ENCODE measurements at places on chromosomes 3 and 15.

DNA sequence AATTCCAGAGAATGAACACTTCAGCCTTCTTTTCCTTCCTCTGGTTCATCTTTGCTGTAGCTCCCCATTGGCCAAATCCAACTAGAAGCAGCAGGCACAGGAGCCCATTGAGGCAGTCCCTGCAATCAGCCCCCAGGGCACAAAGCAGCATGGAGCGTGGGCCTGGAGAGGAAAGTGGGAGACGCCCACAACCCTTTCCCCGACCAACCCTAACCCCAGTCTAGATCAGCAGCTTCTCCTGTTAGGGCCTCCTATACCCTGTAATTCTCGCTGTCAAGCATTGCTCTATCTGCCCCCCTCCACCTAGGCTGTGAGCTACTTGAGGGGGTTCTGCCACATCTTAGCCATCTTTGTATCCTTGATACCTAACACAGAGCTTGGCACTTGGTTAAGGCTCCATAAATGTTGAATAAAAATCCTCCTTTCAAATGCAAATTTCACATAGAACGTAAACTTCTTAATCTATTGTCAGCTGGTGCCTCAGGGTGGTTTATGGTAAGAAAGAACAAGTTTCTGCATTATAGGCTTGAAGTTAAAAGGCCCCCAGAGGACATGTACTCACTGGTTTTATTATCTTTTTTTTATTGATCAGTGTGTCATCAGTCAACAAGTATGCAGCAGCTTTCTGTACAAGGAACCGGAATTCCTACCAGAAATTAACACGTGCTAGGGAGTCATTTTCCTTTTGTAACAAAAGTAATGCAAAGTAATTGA is 97.9 kb upstream of the PFN2 start:
- DNase-seq, result no peak

DNA sequence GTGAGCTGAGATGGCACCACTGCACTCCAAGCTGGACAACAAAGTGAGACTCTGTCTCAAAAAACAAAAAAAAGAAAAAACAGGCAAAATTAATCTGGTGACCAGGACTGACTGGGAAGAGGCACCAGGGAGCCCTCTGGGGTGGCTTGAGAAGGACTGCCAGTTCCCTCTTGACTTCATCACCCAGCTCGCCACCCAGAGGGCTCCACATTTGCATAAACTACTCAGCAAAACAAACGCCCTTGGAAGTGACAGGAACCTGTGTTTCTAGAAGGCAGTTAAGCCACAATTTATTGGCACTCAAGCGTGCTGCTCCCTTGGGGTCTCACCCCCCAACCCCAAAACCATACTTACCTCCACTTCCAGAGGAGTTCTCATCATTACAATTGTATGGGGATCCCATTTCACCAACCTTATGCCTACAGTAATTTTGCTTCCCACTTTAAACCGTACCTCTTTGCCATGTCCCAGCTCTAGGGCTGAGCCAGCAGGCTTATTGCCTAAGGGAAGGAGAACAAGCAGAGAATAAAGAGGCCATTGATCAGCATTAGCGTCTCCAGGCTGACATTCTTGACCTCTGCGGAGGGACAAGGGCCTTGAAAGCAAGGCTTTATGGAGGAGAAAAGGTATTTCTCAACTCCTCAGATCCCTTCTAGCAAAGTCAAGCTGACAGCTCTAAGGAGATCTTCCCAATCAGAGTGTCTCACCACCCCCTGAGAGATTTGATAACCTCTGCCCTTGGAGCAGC is 357.4 kb downstream of the SHQ1 start:
- no peak for DNase-seq

DNA sequence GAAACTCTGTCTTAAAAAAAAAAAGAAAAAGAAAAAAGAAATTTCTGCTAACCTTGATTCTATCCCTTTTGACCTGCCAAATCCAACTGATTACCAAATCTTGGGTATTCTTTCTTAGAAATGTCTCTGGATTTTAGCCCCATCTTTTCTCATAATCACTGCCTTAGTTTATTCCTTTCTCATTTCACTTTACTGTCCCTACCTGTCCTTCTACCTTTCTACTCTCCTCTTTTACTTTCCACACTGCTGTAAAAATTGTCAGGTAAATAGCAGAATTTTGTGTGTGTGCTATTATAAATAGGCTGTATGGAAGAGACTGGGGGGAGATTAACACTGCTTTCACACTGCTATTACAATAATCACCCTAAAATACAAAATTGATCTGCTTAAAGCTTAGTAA is 16.7 kb downstream of the PIK3CA start:
- DNase-seq, result no peak

GRCh38 chr3:192413461-192413860 is 313.9 kb downstream of the FGF12 start:
- no peak for DNase-seq

DNA sequence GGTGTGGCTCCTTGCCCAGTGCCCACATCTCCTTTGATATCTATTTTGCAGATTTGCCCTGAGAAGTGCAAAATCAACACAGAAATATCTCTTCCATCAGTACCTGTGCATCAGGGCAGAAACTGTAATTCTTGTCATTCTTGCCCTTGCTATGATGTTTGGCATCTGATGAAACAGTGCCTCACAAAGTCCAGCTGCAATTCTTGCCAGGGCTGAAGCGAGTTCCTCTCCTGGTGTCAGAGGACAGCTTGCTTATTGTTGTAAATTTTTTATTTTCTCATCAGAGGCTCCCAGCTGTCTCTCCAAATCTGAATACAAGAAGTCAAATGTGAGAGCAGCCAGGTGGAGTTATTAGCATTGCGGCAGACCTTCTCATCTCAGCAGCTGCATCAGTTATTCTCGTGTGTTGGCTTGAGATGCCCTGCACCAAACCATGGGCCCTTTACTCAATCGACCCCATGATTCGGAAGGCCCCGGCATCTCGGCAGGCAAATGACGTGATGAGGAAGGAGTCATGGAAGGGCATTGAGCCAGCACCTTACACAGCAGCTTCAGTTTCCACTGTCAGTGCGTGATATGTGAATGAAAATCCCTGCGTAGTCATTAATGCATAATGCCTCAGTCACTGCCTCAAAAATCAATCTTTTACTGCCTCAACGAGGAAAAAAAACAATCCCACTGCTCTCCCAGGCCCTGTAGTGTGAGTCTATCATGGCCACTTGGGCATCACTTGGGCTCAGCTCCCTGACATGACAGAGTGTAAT is 93.4 kb downstream of the CCNL1 start:
- DNase-seq, result peak; percentile 91

- DNase-seq, result no peak
Measured at GRCh38 chr3:168220556-168220955, 124.8 kb upstream of the GOLIM4 start.

DNA sequence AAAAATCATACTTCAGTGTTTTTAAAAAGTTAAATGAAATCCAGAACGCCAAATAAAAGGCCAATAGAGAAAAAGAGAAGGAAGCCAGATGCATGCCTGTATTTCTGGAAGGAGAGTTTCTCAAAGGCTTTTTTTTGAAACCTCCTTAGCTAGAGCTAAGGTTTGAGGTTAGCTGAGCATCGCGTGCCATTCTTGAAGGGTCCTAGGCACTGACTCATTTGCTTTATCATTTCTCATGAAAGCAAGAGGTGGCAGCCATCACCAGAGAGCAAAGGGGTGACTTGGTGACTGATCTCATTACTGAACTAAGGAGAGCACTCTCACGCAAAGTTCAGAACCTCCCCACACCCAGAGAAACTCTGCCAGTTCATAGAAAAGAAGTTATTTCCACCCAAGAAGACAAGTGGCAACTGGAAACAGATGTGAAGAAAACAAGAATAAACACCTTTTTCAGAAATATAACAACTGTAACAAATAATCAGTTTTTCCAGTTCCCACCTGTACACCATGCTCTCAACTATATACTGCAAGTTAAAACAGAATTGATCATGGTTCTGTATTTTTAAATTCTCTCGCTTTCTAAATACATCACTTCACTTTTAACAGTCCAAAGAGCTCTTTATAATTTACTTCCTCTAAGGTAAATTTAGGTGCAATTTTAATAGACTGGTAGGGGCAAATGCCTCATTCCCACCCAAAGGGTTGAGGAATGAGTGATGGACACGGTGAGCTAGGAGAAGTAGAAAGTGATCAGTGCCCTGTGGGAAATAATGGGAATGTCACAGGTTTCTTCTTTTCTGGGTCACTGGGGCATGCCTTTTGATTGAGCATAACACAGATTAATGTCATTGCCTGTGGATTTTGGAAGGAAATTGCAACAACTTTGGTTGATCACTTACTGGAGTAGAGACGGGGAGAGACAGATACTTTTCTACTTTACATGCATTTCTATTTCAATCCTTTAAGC is 24.7 kb downstream of the GPR15 start:
- no peak for DNase-seq

GRCh38 chr15:79881254-79881653 is 15.6 kb downstream of the MTHFS start:
- no peak for DNase-seq

- no peak for DNase-seq
Measured at GRCh38 chr3:88712552-88712951, 394.9 kb upstream of the EPHA3 start.

DNA sequence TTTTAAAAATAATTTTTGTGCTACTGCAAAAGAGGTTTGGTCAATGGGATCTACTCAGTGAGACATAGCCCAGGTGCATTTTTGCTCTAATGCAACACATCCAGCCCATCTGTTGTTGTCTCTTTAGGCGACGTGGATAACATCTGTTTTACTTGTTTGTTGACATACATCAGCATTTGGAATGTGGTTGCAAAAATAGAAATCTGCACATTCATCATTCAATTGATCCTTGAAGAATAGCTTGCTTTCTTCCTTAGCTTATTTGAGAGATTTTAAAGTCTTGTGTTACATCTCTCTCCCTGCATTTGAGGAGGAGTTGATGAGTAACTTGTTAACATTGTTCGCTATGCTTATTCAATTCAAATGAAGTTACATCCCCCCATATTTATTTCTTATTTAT is 1202.3 kb downstream of the NSUN3 start:
- peak; percentile 36 for DNase-seq

DNA sequence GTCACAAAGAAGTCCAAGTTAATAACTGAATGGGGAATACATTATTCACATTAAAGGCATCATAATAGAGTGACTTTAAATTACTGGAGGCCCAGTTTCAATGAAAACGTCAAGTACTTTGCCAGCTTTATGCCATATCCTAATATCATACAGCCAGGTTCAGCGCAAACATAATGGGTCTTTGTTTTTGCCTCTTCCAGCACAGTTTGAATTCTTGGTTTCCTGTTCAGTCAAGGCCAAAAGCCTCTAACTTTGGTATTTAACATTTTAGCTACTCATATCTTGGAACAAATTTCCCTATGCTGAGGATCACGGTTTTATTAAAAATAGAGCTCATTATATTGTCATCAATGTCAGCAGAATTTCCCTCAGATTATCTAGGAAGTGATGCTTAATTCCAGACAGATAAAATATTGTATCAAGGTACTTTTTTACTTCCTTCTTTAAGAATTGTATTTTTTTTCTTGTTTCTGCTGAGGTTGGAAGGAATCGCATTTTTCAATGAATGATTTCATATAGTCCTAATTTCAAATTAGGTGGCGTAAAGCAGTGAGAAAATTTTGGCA is 269.2 kb downstream of the THRB start:
- DNase-seq, result no peak

DNA sequence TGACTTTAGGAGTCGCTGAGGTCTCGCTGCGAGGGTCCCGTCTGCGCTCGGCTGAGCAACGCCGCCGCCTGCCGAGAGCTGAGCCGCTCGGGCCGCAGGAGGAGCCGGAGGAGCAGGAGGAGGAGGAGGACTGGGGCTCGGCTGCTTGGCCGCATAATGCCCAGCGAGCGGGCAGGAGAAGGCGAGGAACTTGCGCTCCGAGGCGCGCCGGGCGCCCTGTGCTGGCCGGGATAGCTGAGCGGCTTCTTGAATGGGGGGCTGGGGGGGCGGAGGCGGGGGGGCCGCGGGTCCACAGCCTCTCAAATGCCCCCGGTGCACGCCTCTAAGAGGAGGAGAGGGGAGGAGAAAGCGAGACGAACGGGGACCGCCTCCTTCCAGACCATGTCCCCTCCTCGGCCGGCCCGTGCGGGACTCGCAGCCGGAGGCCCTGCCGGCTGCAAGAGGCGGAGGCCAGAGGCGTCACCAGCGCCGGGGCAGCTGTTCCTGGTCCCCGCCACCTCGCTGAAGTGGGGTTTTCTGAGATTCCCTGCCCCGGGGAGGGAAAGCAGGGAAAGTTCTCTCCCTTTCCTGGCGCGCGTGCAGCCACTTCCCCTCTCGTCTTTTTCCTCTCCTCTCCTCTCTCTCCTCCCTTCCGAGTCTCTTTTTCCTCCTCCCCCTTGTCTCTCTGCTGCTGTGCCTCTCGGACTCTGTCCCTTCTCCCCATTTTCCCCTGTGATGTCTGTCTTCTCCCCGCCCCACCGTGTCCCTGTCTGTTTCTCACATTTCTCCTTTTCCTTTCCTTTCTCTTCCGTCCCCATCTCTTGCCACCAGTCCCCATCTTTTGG is at the start of gene ADAMTS9:
TSS of gene ADAMTS9 (minus strand) at position 220 of the 824 bp plus-strand sequence. CDS start 343 bp downstream, outside the sequence.
- no peak for DNase-seq

GRCh38 chr15:39396979-39397615 is 183.8 kb upstream of the THBS1 start:
- DNase-seq, result no peak

DNA sequence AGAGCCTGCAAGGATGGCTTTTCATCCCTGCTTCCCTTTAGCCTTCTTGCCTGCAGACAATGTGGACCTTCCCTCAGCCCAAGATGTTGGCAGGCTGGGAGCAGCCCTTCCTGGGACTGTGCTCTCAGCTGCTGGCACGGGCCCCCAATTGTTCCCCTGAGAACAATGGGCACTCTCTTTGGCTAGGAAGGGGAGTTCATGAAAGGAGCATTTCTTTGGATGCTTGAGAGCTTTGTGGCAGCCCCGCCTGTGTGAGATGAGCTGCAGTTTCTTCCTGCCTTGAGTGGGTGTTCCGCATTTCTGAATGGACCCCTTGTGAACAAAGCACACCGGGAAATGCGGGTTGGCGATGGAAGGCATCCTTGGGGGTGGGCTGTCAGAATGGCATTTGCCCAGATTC is 35.0 kb upstream of the BSN start:
- no peak for DNase-seq
